ENCODE measurements at places on chromosomes 11 and 22.

DNA sequence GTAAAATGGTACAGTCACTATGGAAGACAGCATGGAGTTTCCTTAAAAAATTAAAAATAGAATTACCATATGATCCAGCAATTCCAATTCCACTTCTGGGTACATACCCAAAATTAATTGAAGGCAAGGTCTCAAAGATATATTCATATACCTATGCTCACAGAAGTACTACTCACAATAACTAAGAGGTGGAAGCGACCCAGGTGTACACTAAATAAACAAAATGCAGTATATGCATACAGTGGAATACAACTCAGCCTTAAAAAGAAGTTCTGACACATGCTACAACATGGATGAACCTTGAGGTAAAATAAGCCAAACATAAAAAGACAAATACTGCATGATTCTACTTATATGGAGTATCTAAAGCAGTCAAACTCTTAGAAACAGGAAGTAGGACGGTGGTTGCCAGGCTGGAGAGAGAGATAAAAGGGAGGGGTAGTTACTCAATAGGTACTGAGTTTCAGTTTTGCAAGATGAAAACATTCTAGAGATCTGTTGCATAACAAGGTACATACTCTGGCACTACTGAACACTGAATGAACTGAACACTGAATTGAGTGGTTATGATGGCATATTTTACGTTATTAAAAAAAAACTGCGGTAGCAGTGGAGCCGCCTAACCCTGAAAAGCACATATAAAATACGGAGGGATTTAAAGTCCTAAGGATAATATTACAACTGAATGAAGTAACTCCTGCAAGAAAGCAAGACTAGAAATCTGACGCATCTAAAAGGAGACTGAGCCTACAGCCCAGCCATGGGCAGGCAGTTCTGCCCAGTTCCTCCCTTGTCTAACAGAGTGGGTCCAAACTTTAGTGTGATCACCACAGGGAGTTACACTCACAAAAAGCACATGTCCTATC is 12.8 kb downstream of the DGCR2 start:
- DNase-seq, result no peak

- DNase-seq, result no peak
Measured at GRCh38 chr22:46220921-46221320, 29.2 kb downstream of the CDPF1 start.

DNA sequence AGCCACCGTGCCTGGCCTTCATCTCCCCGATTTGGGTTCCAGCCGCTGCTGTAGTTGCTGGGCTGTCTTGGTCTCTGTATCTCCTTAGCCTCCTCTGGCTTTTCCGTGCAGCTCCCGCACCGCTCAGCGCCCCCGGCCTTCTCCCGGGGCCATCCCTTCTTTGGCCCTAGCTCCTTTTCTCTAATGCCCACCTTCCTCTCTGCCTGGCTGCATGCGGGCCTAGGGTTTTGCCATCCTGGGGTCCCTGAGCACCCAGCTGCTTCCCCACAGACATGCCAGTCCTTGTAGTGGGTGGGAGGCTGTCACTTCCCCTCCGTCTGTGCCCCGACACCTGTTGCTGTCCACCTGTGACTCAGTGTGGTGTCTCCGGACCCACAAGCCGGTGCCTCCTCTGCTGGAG is 36.4 kb downstream of the KCNJ4 start:
- no peak for DNase-seq

DNA sequence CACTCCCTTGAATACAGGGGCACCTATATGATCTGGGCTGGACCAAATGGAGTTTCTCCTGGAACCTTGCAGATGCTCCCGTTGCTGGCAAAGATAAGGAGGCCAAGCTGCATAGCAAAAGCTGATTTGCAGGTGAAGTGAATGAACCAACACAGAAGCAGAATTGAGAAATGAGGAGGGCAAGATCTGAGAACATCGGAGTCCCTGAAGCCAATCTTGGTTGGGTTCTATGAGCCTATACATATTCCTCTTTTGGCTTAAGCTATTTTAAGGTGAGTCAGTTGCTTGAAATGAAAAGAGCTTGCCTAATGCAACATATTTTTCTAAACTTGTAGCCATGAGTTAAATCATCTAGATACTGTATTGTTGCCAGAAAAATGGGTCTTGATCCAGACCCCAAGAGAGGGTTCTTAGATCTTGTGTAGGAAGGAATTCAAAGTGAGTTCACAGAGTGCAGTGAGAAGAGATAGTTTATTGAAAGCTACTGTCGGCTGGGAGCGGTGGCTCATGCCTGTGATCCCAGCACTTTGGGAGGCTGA is 23.5 kb downstream of the WEE1 start:
- no peak for DNase-seq

DNA sequence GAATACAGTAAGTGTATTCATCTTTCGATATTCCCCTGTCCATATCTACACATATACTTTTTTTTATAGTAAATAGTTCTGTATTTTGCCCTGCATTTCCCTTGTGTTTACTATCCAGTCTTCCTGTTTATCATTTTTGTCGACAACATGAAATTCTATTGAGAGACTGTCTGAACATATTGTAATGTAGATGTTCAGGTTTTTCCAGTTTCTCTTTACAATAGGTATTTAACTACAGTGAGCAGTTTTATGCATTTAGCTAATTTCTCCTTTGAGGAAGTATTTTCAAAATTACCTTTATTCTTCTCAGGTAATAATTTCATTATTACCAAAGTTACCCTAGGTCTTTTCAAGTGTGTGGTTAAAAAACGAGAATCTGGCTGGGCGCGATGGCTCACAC is 16.7 kb downstream of the PIK3IP1 start:
- no peak for DNase-seq

Measured in anterior cingulate cortex (tissue), 58 donors.